CD4-positive, alpha-beta T cell treated with Interleukin-21 for 1 hour (primary cell): ENCODE measurements at places on chromosomes 16 and 17.

GRCh38 chr17:4492721-4493561 is 5.7 kb upstream of the SPNS2 start:
- DNase-seq: peak; percentile 8

GRCh38 chr16:86591270-86591669 is 12.9 kb downstream of the FOXL1 start:
- no peak for DNase-seq

DNA sequence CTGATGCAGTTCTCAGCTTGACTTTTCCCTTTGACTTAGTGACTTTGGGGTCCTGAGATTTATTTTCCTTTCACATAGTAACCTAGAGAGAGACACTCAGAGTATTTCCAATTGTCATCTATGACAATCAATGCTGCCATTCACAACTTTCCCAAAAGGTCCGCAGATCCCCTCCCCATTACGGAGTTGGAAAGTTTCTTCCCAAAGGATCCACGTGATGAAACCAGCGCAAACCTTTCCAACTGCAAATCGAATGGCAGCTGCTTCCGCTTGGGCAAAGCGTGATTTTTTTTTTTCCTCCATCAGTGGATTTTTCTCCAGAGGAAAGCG is 538 bp upstream of the FCSK start:
- DNase-seq: no peak

DNA sequence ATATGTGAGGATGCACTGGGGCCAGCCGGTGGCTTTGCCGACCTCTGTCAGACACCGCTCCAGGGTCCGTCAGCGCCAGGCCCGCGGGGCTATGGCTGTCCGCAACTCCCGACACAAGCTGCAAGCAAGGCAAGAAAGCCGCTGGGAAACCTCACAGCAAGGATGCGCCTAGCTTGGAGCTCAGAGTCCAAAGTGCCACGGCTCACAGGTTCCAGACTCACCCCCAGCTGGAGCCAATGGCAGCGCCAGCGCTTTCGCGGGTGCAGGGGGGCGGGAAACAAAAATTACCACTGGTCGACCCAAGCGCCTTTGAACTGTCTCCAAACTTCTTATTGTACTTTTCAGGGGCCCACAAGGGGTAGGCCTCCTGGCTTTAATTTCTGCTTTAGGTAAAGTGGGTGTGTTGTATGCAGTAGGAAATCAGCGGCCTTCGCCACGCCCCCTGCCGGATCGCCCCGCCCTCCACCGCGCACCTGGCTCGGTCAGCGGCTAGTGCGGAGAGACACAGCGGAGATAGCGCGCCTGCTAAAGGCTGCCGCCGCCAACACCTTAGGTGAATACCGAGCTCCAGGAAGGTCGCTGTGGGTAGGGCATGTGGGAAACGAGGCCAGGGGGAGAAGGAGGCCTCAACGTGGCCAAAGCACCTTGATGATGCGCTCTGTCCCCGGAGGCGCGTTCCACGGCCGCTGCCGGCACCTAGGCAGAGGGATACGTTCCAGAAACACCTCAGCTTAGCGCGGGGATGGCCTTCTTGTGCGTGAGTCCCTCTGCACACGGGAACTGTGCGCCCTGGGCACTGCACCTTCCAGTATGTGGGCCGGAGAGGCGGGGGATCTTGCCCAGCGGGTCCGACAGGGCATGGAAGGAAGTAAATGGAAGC is 61.0 kb upstream of the RBL2 start:
- peak; percentile 87 for DNase-seq

- DNase-seq: no peak
Measured at GRCh38 chr16:75244225-75244809, 7.1 kb downstream of the BCAR1 start.

DNA sequence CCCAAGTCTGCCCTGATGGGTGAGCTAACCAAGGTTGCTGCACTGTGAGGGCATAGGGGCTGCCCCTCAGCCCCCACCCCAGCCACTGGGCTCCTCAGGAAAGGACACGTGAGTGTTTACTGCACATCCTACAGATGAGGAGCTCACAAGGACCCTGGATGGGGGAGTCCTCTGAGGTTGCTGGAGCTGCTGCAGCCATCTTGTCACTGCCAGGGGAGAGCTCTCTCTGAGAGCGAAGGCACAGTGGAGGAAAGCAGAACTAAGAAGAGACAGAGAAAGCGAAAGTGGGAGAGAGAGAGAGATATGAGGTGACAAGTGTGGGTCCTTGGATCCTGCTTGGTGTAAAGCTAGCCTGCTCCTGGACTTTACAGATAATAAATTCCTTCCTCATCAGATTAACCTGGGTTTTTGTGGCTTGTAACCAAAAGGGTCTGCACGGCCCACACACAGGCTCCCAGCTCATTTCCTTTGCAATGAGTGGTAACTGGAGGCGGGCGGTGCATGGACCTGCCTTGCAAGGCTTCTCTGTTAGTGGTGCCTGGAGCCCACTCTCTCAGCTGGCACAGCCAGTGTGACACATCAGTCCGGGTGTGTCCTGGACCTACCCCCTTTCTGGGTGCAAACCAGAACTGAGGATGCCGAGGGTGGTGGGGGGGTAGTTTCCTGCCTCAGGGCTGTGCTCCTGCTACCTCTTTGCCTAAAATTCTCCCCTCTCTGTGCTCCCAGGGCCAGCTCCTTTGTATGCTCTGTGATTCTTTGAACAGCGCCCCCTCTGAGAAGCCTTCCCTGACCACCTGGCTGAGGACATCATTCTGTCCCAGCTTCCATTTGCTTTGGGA is 14.2 kb downstream of the SNX20 start:
- DNase-seq: peak; percentile 59

GRCh38 chr16:81127051-81127450 is 30.9 kb upstream of the GCSH start:
- DNase-seq: no peak
